ENCODE measurements at places on chromosomes 16 and 17.

DNA sequence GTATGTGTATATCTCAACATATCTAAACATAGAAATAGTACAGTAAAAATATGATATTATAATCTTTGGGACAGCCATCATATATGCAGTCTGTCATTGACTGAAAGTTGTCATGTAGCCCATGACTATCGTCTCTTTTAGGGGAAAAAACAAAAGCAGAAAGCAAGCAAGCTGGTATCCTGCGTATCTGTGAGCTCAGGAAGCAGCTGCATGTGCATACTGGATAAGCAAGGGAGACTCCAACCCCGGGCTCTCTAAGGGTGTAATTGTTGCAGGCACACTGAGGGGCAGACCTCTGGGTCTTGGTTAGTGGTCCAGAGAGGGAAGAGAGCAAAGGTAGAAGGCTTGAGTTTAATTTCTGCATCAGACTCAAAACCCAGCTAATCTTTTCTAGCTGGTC is 581.1 kb downstream of the MAF start:
- no peak for DNase-seq

- DNase-seq, result no peak
Measured at GRCh38 chr17:34997355-34997862, 17.1 kb downstream of the LIG3 start.

DNA sequence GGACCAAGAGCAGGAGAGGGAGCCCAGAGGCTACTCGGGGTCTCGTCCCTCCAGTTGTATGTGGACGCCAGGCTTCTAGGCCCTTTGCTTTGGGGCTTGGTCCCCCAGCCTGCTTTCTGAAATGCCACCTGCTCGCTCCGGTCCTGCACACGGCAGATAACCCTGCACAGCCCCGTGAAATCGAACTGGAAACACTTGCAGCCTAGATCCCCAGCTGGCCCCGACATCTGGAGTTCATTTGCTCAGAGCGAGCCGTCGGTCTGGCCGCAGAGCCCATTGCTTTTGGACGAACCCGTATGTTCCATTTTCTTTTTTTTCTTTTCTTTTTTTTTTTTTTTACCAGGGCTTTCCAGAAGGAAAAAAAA is 22.9 kb downstream of the C1QTNF1 start:
- DNase-seq, result no peak

GRCh38 chr17:12731839-12732238 is 57.5 kb upstream of the ARHGAP44 start:
- DNase-seq, result no peak

DNA sequence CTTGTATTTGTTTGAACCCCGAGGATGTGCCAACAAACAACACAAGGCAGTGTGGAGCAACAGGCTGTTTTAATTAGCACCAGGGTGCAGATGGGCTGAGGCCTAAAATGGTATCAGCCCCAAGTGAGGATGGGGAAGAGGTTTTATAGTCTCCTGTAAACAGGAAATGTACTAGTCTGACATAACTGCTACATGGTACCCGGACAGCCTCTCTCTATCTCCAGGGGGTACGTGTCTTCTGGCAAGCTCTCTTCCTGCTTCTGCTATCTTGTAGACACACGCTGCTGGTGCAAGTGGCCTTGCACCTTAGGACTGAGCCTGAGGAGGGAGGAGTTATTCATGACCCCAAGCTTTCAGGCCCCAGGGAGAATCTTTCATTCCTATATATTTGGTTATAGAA is 2451.0 kb downstream of the TP53TG3F start:
- no peak for DNase-seq

- DNase-seq, result no peak
Measured at GRCh38 chr17:21458054-21458453, 81.9 kb downstream of the KCNJ12 start.

DNA sequence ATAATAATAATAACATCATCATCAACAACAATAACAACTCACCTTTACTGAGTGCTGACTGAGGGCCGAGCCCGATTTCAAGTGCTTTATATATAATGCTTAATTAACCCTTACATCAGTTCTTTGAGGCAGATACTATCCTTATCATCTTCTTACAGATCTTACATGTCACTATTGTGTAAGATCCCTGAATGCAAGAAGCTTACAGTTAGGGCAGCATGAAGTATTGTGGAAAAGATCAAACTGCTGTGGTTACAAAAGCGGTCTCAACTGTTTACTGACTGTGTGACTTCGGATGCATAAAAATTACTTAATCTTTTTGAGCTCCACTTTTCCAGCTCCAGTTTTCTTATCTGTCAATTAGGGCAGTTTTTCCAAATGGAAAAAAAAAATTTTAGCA is 3.3 kb downstream of the VAT1 start:
- DNase-seq, result no peak

- no peak for DNase-seq
Measured at GRCh38 chr17:55134486-55135157, 130.1 kb upstream of the HLF start.

- DNase-seq, result no peak
Measured at GRCh38 chr16:11640987-11641817, 27.1 kb upstream of the SNN start.

- DNase-seq, result no peak
Measured at GRCh38 chr17:78063489-78063888, 65.1 kb downstream of the TMC6 start.

DNA sequence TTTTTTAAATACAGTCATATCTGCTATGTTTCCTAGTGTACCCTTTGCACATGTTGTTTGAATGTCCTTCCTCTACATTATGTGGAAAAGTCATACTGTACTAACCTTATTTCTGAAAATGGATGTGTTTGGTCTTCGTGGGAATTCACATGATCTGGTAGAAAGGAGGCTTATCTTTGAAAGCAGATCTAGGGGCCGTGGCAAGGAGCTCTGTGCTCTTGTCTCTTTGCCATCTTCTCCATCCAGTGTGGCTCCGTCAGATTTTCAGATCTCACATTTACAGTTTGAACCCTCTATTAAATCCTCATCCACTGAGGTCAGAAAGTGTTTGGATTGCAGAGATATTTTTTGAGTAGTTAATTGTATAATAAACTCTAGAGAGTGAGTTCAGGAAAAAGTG is 32.9 kb downstream of the MAP2K4 start:
- DNase-seq, result no peak

- DNase-seq, result no peak
Measured at GRCh38 chr16:17031484-17032268, 439.1 kb downstream of the XYLT1 start.

DNA sequence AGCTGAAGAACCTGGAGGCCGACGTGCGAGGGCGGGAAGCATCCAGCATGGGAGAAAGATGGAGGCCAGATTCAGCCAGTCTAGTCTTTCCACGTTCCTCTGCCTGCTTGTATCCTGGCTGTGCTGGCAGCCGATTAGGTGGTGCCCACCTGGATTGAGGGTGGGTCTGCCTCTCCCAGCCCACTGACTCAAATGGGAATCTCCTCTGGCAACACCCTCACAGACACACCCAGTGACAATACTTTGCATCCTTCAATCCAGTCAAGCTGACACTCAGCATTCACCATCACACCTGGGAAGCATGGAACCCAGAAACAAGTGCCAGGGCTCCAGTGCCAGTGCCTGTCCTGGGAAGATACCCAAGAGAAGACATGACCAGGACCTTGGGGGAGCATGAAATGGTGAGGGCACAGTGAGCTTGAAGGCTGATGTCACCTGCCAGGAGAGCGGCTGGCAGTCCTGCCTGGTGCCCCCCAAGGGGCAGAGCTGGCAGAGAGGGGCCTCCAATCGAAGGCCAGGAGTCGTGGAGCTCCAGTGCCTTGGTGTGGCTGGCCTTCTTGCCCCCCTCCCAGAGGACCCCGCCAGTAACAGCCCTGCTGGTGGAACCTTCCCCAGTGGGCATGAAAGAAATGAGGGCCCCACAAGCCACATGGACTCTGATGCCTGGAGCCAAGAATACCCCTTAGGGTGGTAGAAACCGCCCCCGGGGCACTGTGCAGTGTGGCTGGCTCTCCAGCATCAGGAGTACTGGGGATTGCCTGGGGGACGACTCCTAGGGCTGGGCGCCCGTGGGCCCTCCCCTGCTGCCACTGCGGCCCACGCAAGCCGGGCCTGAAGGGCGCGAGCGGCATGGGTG is 643 bp upstream of the NPB start:
- no peak for DNase-seq

DNA sequence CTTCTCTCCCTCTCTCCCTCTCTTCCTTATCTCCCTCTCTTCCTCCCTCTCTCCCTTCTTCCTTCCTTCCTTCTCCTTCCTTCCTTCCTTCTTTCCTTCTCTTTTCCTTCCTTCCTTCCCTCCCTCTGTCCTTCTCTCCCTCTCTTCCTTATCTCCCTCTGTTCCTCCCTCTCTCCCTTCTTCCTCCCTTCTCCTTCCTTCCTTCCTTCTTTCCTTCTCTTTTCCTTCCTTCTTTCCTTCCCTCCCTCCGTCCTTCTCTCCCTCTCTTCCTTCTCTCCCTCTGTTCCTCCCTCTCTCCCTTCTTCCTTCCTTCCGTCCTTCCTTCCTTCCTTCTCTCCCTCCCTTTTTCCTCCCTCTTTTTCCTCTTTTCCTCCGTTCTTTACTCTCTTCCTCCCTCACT is 38.6 kb downstream of the HS3ST4 start:
- no peak for DNase-seq

DNA sequence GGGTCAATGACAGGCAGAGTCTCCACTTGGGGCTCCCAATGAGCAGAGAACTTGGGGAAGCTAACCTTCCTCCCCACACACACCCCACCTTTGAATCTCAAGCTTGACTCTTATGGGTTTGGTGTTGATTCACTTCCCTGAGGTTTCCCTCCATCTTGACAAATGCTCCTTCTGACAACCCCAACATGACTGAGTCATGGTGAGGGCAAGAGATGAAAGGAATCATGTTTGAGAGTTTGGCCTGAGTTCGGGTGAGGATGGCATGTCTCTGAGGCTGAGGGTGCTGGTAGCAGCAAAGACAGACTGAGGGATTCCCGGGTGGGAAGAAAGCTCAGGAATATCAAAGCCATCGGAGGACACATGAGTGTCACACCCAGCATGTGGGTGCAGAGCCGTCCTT is 18.7 kb downstream of the KRT9 start:
- DNase-seq, result no peak

DNA sequence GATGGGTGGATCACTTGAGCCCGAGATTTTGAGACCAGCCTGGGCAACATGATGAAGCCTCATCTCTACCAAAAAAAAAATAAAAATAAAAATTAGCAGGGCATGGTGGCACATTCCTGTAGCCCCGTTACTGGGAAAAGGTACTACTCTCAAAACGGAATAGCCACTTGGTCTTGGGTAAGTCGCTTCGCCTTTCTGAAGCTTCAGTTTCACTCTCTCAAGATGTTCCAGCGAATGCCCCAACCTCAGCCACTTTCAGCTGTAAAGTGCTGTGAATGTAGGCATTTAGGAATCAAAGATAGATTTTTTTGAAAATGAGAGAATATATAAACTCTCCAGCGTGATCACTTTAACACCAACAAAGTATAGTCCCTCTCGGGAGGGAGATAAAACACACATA is 154.1 kb upstream of the HS3ST3A1 start:
- DNase-seq, result no peak

GRCh38 chr17:79156463-79157095 is 82.0 kb downstream of the ENGASE start:
- no peak for DNase-seq

- peak; percentile 49 for DNase-seq
Measured at GRCh38 chr16:78770353-78771091, 671.1 kb downstream of the WWOX start.

Data from stimulated activated CD8-positive, alpha-beta memory T cell treated with anti-CD3 and anti-CD28 coated beads, Interleukin-15, amount 100 ng/mL, for 4 hours (primary cell).